HL-60 (cell line): ENCODE measurements at places on chromosomes 6 and 20.

DNA sequence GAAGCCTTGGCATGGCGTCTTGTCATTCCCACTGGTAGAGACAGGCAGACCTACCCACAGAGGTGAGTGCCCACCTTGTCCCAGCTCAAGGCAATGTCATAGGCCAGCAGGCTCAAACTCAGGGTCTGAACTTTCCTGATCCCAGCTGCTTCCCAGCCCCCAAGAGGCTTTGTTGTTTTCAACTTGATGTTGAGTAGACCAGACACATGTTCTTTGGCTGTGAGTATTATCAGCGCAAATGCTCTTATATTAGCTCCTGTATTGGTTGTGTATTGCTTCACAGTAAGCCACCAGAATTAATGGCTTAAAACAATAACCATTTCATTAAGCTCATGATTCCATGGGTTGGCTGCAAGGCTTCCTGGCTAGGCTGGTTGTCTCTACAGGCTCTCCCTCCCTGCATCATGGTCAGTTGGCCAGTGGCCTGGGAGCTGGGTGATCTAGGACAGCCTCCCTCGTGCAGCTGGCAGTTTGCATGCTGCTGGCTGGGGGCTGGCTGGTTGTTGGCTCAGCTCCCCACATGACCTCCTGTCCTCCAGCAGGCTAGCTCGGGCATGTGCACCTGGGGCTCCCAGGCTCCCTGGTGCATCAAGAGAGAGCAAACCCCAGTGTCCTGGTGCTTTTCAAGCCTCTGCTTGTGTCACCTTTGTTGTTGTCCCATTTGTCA is 21.6 kb downstream of the TOX2 start:
- no peak for DNase-seq

DNA sequence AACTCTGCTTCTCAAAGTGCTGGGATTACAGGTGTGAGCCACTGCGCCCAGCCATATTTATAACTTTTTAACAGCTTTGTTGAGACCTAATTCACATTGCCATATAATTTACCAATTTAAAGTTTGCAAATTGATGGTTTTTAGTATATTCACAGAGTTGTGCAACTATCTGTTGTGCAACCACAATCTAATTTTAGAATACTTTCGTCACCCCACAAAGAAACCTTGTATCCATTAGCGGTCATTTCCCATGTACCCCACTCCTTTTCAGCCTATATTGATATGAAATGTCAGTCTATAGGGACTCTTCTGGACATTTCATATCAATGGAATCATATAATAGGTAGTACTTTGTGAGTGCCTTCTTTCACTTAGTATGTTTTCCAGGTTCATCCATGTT is 55.8 kb downstream of the FOXO3 start:
- DNase-seq: no peak

- DNase-seq: no peak
Measured at GRCh38 chr20:16364320-16364687, 208.9 kb downstream of the KIF16B start.

- no peak for DNase-seq
Measured at GRCh38 chr6:47207261-47207660, 102.4 kb downstream of the TNFRSF21 start.

DNA sequence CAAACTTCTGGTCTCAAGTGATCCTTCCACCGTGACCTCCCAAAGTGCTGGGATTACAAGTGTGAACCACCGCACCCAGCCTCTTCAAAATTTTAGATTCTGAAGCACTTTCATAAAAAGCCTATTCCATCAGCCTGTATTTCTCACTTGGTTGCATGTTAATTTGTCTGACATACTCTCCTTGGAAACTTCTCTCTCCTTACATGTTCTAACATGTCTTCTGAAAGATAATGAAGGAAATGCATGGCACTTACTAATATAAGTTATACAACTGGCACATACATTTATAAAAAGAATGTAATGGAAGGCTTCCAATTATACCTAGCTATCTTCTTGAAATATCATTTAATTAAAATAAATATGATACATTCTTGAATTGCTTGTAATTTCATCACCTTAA is 597.5 kb downstream of the TBC1D32 start:
- DNase-seq: no peak

DNA sequence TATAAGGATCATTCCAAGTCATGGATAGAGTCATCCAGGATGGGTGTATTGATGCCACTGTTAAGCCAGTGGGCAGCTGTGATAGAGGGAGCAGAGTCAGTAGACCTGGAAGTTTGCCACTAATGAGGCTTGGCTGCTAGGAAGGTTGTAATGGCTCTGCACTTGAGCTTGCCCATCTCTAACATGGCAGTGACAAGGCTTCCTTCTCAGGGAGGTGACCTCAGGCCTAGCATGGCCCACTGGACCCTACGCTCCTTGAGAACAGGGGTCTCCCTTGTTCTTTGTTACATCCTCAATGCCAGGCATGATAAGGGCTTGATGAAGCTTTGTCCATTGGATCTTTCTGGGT is 155.1 kb downstream of the CD83 start:
- DNase-seq: no peak

GRCh38 chr20:40508821-40509220 is 180.2 kb downstream of the MAFB start:
- DNase-seq: no peak

- DNase-seq: no peak
Measured at GRCh38 chr6:151101161-151101815, 138.5 kb upstream of the AKAP12 start.

GRCh38 chr20:4942331-4942730 is 59.0 kb downstream of the SLC23A2 start:
- no peak for DNase-seq

- no peak for DNase-seq
Measured at GRCh38 chr6:20433929-20434328, 32.2 kb downstream of the E2F3 start.

GRCh38 chr20:58145506-58146080 is 82.9 kb downstream of the ANKRD60 start:
- DNase-seq: no peak
